Upper lobe of right lung (tissue), 1 donor: ENCODE measurements at places on chromosomes 1 and 21. TPM values are rescaled to one million over a fixed set of nuclear protein-coding genes. Genes with fewer than 3 reads are reported as not detected.

DNA sequence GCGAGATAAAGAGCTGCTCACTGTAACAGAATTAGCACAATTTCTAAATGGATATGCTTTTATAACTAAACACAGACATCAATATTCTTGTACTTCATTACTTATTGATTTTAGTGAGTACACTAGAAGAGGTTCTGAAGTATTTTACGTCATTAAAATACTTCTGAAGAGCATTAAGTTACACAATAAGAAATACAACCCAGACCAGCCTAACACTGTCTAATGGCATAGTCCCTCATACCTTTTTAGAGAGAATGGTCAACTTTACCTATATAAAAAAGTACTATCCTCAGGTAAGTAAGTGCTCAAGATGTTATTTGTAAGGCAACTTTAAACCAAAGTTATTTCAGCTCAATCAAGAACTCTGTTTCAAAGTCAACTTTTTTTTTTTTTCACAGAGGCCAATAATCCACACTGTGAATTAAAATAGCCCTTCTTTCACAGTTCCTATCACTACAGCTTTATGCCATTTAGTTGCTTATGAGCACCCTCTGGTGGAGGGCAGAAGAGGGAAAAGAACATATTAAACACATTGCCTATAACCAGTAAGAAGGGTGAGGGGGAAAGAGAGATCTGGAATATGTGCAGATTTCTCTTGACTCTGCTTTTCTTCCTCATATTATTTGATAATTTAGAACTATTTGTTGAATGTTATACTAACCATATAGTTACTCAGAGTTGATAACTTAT lies 182.1 kb upstream of the DMRTA2 start:
- no peak for DNase-seq

DNA sequence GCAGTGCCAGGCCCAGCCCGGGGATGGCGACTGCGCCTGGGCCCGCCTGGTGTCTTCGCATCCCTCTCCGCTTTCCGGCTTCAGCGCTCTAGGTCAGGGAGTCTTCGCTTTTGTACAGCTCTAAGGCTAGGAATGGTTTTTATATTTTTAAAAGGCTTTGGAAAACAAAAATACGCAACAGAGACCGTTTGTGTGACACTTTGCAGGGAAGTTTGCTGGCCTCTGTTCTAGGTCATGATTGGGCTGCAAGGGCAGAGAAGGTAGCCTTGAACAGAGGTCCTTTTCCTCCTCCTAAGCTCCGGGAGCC lies 719 bp downstream of the SOD1 start:
- DNase-seq: no peak

DNA sequence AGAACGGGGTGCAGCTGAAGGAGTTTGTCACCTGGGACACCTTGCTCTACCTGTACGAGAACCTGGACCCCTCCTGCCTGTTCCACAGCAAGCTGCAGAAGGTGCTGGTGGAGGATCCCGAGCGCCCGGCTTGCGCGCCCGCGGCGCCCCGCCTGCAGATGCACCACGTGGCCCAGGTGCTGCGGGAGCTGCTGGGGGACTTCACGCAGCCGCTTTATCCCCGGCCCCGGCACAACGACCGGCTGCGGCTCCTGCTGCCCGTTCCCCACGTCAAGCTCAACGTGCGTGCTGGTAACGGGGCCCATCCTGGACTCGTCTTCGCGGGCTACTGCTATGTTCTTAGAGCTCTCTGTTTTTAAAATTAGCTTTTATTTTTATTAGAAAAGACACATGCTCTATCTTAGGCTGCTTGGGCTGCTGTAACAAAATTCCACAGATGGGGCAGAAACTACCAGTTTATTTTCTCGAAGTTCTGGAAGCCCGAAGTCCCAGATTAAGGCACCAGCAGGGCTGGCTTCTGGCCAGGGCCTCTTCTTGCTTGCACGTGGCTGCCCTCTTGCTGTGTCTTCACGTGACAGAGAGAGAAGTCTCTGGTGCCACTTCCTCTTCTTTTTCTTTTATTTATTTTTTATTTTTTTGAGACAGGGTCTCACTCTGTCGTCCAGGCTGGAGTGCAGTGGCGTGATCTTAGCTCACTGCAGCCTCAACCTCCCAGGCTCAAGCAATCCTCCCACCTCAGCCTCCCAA lies 38.1 kb downstream of the TRPM2 start:
- DNase-seq: peak; percentile 80

GRCh38 chr1:212752252-212752933 lies 39.2 kb downstream of the NSL1 start:
- DNase-seq: no peak

DNA sequence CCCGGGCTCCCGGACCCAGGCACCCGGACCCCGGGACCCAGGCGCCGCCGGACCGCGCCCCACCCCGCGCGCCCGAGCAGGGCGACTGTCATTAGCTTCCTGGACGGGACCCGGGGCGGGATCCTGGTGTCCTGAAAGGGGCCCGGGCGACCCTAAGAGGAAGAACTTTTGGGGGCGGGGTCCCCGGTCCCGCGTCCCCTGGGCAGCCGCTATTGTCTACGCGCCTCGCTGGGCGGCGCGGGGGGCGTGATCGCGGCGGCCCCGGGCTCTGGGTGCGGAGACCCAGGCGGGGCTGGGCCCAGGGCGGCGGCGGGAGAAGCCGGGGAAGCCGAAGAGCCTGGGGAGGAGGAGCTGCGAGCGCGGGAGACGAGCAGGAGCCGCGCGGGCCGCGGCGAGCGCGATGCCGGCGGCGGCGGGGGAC lies 465 bp downstream of the HUNK start:
- peak; percentile 70 for DNase-seq

GRCh38 chr1:40763742-40764532 lies 19.6 kb upstream of the KCNQ4 start:
- DNase-seq: no peak

DNA sequence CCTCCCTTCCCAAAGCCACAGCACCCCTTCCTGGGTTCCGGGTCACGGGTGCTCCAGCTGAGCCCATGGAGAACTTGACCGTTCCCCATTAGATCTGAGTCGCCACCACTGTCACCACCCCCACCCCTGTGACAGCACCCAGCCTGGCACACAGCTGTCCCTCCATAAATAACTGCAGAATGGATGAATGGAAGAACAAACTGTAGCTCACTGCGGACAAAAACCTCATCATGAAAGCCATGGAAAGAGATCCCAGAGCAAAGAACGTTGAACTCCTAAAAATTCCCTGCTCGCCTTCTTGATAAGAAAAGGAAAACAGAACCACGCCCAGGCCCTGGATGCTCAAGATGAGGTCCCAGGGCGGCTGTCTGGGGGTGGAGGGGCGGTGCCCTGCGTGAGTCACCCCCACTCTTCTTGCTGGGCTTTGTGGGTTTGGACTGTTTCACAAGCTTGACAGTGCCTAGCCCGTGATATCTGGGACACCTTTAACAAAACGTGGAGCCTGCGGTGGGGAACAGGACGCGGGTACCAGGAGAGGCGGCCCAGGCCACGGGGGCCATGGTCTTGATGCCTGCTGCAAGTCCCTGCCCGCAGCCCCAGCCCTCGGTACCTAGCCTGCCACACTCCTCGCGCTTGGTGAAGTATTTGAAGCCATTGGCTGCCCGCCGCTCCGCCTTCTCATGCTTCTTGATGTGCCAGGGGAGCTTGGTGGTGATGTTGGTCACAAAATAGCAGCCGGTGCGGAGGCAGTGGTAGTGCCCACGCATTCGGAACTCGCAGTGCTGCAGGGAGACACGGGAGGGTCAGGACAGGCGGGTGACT lies 151.9 kb downstream of the CASZ1 start:
- no peak for DNase-seq

GRCh38 chr1:46171351-46171750 lies 3.5 kb upstream of the TSPAN1 start:
- DNase-seq: peak; percentile 71

- no peak for DNase-seq
Measured at GRCh38 chr1:44511769-44512168, 106.7 kb downstream of the RNF220 start.

GRCh38 chr21:38014298-38014697 lies 98.0 kb upstream of the KCNJ6 start:
- DNase-seq: no peak

- DNase-seq: peak; percentile 85
Measured at GRCh38 chr1:156912861-156913808, 7.3 kb upstream of the LRRC71 start.

DNA sequence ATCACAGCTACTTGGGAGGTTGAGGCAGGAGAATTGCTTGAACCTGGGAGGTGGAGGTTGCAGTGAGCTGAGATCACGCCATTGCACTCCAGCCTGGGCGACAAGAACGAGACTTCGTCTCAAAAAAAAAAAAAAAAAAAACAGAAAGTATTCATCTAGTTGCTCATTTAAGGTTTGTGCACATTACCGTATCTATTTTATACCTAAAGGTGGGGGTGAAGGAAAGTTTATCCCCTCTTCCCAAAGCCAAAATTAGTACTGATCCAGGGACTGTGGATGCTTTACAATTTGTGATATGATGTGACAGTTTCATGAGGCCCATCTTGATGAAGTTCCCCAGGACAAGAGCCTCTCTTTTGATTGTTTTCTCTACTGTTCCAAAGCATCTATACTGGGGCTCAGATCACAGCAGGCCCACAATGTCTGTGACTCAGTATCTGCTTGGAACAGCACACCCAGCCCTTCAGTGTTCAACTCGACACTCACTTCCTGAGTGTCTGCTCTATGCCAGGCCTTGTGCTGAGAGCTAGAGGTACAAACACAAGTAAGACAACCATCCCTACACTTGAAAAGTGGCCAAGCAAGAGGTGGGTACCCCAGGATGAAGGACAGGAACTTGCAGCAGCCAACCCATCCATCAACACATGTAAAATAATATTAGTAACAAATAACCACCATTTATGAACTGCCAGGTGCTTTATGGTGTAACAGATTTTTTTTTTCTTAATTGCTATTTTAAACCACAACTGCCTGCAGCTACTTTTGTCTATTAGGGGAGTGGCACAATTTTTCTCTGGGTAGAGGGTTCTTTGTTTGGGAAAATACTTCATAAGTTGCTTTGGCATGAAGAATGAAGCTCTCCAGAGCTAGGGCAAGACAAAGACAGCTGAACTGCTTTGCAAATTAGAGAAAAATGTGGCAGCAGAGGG lies 29.0 kb upstream of the KHDRBS1 start:
- no peak for DNase-seq

DNA sequence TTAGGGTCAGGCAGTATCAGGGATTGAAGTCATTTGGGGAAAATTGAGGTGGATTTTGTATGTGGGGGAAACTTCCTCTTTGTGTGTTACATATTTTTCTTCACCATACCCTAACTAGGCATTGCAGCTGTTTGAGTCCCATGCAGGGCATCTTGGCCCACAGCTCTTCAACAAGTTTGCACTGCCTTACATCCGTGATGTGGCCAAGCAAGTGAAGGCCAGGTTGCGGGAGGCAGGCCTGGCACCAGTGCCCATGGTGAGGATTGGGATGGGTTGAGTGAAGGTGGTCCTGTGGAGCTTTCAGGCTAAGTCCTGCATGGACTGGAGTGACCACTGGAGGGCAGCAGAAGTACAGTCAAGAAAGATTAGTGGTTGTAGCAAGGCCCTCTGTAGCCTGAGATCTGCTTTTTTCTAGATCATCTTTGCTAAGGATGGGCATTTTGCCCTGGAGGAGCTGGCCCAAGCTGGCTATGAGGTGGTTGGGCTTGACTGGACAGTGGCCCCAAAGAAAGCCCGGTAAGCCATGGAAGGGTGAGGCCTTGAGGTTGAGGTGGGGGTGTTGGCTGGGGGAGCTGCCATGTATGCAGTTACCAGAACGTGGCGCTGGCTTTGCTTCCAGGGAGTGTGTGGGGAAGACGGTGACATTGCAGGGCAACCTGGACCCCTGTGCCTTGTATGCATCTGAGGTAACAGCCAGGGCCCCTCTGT lies 2.4 kb downstream of the UROD start:
- DNase-seq: peak; percentile 80

- no peak for DNase-seq
Measured at GRCh38 chr1:14784790-14785773, 186.6 kb downstream of the KAZN start.

DNA sequence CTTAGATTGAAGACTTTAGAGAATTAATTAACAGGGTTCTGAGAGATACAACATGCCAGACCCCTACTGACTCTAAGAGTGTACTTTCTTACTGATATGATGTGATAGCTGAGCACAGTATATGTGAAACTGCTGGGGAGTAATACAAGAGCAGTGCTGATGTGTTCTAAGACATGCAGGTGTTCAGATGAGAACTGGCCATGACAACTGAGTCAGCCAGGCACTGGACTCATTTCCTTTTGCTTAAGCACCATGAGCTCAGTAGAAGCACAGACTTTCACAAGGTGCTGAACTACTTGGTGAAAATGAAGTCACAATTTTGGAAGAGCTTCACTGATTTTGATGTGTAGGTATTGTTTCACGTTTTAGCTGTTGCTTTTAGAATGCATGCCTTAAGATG lies 15.9 kb upstream of the POGZ start:
- DNase-seq: no peak

DNA sequence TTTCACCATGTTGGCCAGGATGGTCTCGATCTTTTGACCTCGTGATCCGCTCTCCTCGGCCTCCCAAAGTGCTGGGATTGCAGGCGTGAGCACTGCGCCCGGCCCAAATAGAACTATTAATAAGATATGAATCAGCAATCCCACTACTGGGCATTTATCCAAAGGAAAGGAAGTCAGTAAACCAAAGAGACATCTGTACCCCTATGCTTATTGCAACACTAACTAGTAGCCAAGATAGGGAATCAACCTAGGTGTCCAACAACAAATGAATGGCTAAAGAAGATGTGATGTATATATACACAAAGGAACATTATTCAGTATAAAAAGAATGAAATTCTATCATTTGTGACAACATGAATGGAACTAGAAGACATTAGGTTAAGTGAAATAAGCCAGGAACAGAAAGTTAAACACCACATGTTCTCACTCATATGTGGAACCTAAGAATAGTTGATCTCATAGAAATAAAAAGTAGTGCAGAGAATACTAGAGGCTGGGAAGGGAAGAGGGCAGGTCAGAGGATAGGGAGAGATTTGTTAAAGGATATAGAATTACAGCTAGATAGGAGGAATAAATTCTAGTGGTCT lies 48.8 kb downstream of the XPR1 start:
- no peak for DNase-seq

GRCh38 chr21:28253338-28253737 lies 739.3 kb downstream of the LTN1 start:
- DNase-seq: no peak

GRCh38 chr1:76826072-76826845 lies 41.0 kb upstream of the ST6GALNAC5 start:
- DNase-seq: no peak

Gene MFSD2A
- 225 TPM for total RNA-seq

Gene CNIH3
- 4.8 TPM for total RNA-seq

Gene TMEM9
- total RNA-seq: 59.3 TPM

Gene CRP
- 0.26 TPM for total RNA-seq

Gene HMGCL
- total RNA-seq: 40.1 TPM

Gene CD5L
- 0.93 TPM for total RNA-seq

Gene HSD3B2
- total RNA-seq: not detected

Gene FTCD
- 0.46 TPM for total RNA-seq

Gene CENPF
- 1.5 TPM for total RNA-seq
